ENCODE measurements at places on chromosomes 11 and 22.

DNA sequence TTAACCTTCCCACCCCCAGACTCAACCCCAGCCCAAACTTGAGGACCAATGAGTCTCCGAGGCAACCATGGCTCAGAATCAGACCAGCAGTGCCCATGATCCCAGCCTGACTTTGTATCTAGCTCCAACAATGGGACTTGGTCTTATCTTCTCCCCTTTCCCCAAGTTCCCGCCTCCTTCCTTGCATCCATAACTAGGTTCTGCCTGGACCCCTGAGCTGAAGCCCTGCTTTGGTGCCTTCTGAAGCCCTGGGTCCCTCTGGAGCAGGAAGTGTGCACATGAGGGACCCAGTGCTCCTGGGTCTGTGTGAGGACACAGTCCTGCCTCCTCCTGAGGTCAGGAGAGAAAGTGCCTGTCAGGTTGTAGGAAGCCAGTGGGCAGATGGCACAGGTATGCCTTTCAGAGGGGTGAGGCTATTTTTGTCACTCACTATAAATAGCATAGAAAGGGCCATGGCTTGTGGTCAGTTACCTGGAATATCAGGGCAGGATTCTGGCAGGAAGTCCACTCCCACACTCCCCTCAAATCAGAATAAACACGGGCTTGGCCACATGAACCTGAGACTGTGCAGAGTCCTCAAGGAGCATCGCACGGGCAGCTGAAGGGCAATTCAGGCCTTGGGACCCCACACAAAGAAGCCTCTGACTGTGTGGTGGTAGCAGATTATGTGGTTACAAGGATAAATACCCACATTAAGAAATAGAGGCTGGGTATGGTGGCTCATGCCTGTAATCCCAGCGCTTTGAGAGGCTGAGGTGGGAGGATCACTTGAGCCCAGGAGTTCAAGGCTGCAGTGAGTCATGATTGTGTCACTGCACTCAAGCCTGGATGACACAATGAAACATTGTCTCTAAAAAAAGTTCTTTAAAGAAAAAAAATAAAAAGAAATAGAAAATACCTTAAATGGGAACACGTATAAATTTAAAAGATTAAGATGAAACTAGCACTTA, 27.4 kb downstream of the RCN1 start:
- no peak for DNase-seq

GRCh38 chr22:32620992-32621391, 146.4 kb downstream of the FBXO7 start:
- DNase-seq = no peak

DNA sequence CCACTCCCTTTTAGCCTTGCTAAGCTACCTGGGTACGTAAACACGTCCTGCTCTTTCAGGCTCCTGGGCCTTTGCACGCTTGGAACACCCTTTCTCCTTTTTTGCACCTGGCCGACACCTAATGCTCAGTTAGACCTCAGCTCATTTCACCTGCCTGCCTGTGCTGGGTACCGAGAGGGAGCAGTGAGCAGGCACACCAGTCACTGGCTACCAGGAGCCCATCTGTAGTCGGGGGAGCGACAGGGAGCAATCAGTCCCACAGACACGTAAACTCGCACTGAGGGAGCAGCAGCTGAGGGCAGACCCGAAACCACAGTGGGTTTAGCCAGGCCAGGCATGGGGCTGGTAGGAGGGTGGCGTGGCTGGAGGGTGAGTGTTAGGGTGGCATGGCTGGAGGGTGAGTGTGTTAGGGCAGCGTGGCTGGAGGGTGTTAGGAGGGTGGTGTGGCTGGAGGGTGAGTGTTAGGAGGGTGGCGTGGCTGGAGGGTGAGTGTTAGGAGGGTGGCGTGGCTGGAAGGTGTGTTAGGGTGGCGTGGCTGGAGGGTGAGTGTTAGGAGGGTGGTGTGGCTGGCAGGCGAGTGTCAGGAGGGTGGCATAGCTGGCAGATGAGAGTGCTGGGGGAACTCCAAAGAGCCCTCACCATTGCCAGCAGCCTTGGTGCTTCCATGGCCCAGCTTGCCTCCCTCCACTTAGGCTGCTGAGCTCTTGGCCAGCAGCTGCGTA, 6.4 kb upstream of the GTSE1 start:
- DNase-seq = no peak

GRCh38 chr11:15153231-15153630, 38.5 kb downstream of the INSC start:
- no peak for DNase-seq

DNA sequence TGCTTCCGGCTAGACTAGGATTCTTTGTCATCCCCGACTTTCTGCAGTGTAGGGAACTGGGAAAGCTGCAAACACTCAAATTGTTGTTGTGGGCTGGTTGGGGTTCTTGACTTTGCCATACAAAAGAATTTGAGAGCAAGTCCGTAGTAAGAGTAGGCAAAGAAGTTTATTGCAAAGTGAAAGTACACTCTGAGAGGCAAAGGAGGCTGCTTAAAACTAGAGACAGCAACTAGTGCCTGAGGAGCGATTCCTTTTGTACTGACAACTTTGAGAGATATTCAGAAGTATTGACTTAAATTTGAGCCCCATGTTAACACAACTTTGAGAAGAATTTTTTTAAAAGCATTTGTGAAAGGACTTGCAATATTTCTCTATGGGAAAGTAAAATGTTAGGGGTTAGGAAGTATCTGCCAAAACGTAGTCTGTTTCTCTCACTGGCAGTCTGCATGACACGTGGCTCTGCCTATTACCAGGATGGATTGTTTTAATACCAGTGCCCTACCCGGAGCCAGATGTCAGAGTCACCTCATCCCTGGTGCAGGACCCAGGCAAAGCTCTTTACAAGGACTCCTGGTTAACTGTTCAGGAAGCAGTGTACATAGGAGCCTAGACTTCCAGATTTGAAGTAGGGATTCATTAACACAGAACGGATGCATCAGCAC, 85.0 kb upstream of the CLPB start:
- no peak for DNase-seq

GRCh38 chr22:37320726-37321677, 38.7 kb downstream of the CYTH4 start:
- DNase-seq = no peak

- DNase-seq = no peak
Observed at GRCh38 chr11:7577291-7578190, 63.7 kb downstream of the PPFIBP2 start.

DNA sequence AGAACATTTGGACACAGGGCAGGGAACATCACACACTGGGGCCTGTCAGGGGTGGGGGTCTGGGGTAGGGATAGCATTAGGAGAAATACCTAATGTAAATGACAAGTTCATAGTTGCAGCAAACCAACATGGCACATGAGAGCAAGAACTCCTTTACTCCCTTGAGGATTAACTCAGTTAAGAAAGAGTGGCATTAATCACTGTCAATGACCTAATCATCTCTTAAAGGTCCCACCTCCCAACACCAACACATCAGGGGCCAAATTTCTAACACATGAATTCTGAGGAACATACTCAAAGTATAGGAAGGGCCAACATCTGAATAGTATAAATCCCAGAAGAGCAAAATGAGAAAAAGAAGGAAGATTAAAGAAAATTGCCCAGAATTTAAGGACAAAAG, 272.9 kb downstream of the SWAP70 start:
- DNase-seq = no peak

DNA sequence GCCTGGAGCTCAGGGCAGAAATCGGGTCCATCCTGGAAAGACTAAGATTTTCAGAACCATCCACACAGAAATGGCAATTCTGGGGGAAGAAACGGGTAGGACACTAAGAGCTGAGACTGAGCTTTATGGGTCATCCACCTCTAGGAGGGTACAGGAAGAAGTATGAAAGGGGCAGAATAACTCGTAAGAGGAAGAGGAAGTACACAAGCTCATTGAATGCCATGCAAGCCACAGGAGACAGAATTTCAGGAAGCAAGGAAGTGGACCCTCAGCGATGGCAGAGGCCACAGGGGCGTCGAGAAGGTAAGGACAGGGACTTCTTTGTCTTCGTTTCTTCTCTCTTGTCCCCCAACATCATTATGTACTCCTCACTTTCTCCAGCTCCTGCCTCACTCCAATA, 169.6 kb downstream of the MAML2 start:
- no peak for DNase-seq

GRCh38 chr11:116215471-116216113, 557.2 kb downstream of the BUD13 start:
- no peak for DNase-seq

DNA sequence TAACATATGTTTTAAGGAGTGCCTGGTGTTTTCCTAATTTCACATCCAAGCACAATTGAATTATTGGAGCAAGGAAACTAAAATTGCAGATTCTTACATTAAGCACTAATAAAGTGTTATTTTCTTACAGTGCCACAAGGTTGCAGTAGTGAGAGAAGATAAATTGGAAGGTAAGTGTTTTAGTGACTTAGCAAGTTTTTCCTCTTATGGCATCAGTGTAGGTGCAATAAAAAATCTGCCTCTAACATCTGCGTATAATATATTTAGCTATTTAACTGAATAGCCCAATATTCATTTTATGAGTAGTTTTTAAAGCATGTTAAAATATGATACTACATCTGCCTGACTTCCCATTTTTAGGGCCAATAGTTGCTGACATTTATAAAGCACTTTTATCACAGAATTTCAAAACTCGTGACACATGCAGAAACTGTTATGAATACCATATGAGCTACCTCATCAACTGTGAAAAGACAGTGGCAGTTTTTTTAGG, 19.0 kb downstream of the POLD3 start:
- DNase-seq = no peak

GRCh38 chr11:72594493-72595291, 79.5 kb downstream of the PDE2A start:
- DNase-seq = no peak

GRCh38 chr11:102225689-102226568, 91.4 kb upstream of the BIRC3 start:
- no peak for DNase-seq

DNA sequence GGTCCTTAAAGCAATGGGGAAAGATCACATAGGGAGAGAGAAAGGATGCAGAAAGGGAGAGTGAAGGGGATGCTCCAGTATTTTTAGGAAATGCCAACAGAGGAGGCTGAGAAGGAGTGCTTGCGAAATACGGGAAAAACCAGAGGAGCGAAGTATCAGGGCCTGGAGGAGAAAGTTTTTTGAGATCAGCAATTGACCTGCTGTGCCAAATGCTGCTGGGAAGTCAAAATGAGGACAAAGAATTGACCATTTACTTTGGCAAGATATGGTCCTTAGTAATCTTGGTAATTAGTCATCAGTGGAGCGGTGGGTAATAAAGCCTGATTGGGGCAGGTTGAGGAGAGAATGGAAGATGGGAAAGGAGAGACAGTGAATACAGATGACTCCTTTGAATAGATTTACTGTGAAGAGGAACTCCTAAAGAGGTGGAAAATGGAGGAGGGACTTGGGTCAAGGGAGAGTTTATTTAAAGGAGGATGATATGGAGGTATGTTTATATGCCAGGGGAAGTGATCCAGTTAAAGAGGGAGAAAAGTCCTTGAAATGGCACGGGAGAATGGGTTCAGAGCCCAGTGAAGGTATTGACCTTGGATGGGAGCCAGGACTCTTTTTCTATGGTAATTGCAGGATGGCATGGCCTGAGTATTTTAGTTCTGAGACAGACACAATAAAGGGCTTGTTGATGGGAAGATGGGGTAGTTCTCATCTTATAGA, 111.5 kb downstream of the PKNOX2 start:
- no peak for DNase-seq

- DNase-seq = no peak
Observed at GRCh38 chr22:17944256-17944655, 80.1 kb downstream of the MICAL3 start.

GRCh38 chr22:46922037-46922436, 159.6 kb downstream of the TBC1D22A start:
- no peak for DNase-seq

GRCh38 chr22:43171607-43172006, 15.3 kb downstream of the TTLL12 start:
- DNase-seq = no peak

- DNase-seq = no peak
Observed at GRCh38 chr22:37146051-37146385, 3.7 kb downstream of the IL2RB start.

DNA sequence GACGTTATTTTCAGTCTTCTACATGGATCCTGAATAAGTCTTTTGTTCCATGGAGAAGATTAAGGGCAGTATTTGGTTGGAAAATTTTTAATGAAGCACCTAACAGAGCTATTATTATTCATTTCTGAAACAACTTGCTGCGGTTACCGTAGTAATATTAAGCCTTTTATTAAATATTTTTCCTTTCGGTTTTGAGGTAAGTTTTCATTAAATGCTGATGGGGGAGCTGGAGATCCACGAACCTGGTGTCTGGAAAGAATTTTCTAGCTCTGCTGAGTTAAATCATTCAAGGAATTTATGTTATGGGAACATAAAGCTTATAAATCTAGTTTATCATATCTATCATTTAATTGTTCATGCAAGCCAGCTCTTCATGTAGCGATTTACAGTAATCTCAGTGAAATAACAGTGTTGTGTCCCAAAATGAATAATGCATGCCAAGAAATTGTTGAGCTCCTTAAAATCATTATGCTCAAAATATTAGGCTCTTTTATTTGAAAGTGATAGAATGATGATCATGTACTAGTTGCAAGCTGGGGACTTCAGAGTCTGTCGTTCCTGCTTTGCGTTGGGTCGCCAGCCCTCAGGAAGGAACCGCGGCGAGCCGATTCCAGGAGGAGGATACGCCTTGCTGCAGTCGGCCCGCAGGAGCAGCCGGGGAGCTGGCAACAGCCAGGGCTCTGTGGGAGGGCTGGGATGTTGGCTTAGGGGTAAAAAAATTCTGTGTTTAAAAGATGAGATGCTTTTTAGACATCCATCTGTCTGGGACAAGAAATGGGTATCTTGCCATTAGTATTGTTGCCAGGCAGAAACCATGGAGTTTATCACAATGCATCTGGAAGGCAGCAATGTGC, 83.1 kb downstream of the TBC1D22A start:
- DNase-seq = no peak
